ENCODE measurements at places on chromosomes 1 and 21.

- DNase-seq = no peak
These were observed 29.8 kb downstream of the UCK2 start for GRCh38 chr1:165857046-165857801.

GRCh38 chr1:234915924-234916675 is 212.5 kb downstream of the TOMM20 start:
- no peak for DNase-seq

DNA sequence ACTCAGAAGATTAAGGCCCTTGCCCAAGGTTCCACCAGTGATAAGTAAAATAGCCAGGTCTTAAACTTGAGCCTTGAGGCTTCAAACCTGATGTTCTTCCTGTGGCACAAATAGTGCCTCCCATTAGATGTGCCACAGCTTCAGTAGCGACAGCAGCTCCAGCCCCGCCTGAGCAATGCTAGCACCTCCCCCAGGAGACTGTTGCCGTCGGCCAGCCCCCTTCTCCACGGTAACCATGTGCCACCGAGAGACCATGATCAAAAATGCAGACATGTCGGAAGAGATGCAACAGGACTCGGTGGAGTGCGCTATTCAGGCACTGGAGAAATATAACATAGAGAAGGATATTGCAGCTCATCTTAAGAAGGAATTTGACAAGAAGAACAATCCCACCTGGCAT is 32.2 kb downstream of the KLHDC7A start:
- no peak for DNase-seq

DNA sequence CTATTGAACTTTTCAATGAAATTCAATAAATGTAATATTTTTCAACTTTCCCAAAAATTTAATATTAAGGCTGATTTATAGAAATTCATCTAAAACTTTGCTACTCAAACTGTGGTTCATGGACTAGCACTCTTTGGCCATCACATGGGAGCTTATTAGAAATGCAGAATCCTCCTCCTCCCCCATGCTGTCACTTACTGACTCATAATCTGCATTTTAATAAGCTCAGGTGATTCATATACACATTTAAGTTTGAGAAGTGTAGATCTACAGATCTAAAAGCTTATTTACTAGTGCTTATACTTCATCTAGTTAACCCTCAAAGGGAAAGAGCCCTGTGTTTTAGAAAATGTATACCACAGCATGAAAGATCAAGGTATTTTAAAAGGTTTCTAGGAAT is 84.3 kb downstream of the HS2ST1 start:
- no peak for DNase-seq

DNA sequence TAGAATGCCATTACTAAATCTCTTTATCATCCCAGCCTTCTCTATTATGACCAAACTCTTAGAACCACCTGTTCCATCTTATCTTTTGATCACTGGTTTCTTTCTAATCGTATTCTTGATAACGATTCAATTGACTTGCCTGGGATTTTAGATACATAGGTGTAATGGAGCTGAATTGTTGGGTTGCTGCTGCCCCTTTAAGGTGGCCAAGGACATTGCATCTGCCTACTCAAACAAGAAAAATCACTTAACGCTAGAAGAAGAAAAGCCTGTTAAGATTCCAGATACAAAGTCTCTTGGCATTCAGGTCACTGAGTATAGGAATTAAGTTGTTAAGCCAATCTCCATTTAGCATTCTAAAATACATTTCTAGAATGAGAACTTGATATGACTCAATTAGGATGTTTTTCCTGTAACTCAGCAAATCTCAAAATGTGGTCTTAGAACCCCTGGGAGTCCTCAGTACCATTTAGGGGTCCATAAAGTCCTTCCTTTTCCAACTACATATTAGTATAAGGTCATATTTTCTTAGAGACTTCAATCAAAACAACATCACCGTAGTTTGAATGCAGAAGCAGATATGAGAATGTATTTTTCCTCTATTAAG is 12.4 kb downstream of the NEXN start:
- no peak for DNase-seq
